ENCODE measurements at places on chromosomes 16 and 17.

DNA sequence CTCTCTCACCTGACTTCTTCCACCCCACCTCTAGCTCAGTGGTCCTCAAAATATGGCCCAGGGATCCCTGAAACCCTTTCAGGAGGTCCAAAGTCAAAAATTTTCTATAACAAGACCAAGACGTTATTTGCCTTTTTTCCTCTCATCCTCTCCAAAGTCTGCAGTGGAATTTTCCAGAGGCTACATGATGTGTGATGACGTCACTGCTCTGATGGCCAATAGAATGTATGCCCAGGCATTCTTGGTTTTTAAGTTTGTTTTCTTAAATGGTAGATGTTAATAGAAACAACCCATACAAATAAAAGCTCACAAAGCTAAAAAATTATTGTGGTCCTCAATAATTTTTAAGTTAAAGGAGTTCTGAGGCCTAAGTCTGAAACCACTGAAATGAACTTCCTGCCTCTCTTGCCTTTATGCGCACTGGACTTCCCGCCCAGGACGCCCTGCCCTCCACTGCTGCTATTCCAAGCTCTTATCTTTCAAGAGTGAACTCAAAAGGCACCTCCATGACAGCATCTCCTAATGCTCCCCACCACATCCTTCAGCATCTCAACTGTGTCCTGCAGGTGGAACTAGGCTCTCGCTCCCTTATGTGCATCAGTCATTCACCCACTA lies 13.5 kb downstream of the UBE2O start:
- no peak for DNase-seq

DNA sequence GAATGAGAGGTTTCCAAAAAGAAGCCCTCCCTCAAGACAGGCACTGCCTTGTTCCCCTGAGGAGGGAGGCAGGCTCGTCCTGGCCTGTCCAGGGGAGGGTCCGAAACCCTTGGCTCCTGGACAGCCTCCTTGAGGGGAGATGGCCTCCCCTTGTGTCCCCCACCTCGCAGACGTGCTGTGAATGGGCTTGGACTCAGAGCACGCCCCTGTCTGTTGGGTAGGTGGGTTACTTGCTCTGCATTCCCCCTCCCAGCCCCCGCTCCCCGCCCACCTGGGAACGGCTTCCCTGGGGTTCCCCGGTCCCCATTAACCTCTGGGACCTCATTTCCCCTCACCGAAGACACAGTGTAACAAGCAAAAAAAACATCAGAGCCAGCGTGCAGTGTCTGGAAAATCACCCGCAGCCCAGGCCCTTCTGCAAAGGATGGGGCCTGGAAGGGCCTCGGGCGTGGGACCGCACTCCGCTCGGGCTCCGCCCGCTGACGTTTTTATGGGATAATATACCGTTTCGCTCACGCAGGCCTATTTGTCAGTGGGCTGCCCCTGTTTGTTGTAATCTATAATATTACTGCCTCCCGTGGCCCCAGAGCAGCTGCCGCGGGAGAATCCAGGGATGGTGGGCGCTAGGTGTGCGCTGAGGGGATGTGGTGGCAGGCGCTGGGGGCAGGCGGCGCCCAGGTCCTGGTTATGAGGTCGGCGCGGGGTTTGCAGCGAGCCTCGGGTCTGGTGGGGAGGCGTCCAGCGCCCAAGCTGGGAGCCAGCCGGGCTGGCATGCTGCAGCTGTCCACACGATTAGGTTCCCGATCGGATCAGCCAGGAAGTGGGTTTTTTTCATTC lies 11.1 kb downstream of the BAHCC1 start:
- no peak for DNase-seq

- no peak for DNase-seq
These were observed 33.9 kb downstream of the ZNF469 start for GRCh38 chr16:88416686-88417085.

DNA sequence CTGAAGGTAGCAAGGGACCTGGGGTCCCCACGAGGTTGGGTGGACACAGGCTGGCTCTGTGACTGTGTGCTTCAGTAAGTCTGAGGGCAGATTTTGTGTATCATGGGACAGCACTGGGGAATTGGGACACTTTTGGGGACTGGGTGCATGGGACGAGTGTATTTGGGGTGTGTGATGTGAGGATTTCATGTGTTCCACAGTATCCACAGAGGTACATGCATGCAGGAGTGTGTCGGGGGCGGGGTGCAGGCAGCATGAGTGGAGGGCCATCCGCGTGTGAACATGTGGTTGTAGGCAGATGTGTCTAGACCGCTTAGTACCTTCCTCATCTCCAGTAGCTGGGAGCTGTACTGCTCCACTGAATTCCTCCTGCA lies 1.1 kb upstream of the DLX3 start:
- no peak for DNase-seq

DNA sequence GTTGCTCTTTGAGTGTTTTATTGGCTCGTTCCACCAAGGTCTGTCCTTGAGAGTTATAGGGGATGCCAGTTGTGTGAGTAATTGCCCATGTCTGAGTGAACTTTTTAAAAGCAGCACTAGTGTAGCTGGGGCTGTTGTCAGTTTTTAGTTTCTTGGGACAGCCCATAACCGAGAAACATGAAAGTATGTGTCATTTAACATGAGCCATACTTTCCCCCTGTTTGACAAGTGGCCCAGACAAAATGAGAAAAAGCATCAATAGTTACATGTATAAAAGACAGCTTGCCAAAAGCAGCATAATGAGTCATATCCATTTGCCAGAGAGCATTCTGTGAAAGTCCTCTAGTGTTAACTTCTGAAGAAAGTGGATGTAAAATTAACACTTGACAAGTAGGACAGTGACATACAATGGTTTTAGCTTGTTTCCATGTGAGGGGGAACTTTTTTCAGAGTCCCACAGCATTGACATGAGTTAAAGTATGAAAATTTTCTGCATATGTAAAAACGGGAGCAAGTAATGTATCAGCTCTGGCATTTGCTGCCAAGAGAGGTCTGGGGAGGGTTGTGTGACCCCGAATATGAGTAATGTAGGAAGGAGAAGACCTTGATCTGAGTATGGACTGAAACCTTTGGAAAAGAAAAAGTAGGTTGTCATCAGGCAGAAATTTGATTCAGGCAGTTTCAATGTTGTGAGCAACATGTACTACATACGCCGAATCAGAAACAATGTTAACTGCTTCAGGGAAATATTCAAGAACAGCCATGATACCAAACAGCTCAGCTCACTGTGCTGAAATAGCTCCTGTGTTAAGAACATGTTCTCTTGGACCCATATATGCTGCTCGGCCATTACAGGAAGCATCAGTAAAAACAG lies 56.8 kb upstream of the ARL4D start:
- DNase-seq, result no peak

DNA sequence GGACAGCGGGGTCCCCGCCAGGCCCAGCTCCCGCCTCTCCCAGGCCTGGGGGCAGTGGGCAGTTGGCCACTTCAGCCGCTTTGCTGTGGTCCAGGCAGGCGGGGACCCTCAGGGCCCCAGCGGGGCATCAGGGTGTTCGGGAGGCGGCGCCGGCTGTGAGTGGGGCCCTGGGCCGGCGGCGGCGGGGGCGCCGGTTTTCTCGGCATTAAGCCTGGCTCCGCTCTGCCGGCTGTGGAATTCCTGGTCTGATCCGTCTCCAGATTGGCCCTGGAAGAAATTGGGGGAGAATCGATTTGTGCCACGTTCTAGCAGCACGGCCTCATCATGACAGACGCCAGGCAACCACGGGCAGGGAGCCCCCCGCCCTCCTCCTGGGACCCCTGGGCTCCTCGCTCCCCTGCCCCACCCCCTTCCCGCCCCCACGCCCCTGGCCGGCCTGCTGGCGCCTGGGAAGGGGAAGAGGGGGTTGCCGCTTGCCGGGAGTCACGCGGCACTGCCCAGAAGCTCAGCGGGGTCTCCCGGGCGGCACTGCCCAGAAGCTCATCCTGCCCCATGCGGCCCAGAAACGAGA lies 28.6 kb upstream of the SSTR5 start:
- no peak for DNase-seq

DNA sequence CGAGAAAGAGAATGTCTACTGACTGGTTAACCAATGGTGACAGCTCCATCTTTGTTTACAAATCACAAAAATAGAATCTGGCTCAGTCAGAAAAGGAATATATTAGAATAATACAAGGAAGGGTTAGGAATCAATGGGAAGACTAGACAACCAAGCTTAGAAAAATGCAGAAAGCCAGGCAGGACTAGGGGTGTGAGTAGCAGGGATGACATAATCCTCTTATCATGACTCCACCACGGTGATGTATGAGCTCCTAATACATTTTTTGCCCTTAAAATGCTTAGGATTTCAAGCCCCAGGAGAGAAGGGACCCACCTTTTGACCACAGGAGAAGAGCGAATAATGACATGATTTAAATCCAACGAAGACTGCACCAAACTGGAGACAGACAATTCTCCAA lies 252.3 kb downstream of the CHD9NB start:
- no peak for DNase-seq

GRCh38 chr17:47813512-47814031 lies 8.0 kb downstream of the OSBPL7 start:
- DNase-seq, result no peak

GRCh38 chr16:30458561-30459394 lies 13.1 kb upstream of the SEPHS2 start:
- peak; percentile 79 for DNase-seq

- DNase-seq, result no peak
These were observed 21.5 kb upstream of the MMD start for GRCh38 chr17:55442953-55443683.

DNA sequence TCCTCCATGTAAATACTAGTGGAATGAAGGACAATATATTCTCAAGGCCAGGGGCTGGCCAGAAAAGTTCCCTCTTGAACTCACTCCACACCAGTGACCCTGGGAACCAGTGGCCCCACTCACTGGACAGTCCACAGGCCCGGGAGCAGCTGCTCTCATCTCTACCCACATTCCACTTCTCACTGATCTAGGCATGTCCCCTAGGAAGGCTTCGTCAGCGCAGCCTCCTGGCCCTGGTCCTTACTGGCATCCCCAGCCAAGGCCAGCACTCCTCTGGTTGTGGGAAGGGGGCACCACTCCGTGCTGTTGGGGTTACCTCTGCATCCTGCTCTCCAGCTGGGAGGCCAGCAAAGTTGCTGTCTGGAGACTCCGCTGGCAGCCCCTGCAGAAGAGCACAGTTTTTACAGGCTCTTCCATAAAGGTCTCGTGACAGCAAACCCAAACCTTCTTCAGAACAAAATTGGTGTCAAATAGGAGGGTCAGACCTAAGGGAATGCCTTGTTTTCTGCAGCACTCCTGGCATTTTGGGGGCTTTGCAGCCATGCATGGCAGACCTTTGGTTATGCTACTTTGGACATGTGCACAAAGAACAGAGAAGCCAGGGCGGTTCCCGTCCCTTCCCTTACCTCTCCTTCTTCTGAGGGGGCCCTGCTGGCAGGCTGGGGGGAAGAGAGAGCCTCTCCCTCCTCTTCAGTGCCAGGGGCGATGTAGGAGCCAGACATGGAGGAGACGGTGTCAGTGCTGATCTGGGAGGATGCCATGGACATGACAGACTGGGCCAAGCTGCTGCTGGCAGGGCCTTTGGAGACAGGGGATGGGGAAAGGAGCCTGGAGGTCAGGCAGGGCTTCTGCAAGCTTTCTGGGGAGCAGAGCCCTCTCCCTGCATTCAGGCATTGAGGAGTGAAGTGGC lies 14.1 kb upstream of the FOXJ1 start:
- no peak for DNase-seq

GRCh38 chr16:86632206-86632605 lies 53.9 kb downstream of the FOXL1 start:
- no peak for DNase-seq

DNA sequence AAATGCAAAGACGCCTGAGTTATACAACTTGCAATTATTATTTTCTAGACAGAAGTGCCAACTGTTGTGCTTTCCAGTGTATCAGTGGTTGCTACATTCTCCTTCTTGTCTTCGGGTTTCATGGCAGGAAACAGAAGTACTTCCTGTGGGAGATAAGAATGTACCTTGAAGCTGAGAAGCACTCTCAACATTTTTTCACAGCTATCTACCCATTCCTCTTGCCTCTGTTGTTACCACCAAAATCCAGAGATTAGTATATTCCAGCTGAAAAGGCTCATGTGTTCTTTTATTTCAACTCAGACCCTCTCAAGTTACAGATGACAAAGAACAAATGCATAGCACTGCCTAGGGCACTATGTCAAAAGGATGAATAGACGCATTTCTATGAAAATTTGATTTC lies 4.8 kb upstream of the ADAT1 start:
- DNase-seq, result peak; percentile 38

- DNase-seq, result peak; percentile 84
These were observed 14.4 kb downstream of the MIS12 start for GRCh38 chr17:5500589-5501391.

- DNase-seq, result no peak
These were observed 25.5 kb downstream of the DNAH3 start for GRCh38 chr16:21125191-21125590.

- no peak for DNase-seq
These were observed at the start of gene VAT1L for GRCh38 chr16:77788181-77789084. VAT1L (plus strand) TSS chr16:77788564; CDS start chr16:77788683, 119 bp downstream.

GRCh38 chr16:57810197-57811031 lies 8.1 kb upstream of the KIFC3 start:
- peak; percentile 83 for DNase-seq

GRCh38 chr17:29149431-29150064 lies 30.6 kb downstream of the MYO18A start:
- DNase-seq, result peak; percentile 55

- DNase-seq, result no peak
These were observed 86.1 kb downstream of the ZNF778 start for GRCh38 chr16:89303617-89304016.

DNA sequence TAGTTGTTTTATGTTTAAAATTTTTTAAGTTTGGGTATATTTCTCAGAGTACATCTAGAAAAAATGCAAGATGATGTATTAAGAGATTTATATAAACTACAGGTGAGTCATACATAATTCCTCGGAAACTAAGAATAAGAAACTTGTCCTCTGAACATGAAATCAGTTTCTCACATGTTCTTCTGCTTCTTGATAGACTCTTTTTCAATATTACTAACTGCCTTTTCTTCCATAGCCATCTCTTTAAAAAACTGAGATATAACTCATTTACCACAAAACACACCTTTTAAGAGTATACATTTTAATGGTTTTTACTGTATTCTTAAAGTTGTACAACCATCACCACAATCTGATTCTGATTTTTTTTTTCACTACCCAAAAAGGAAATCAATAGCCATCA lies 238.4 kb upstream of the AXIN2 start:
- DNase-seq, result no peak

DNA sequence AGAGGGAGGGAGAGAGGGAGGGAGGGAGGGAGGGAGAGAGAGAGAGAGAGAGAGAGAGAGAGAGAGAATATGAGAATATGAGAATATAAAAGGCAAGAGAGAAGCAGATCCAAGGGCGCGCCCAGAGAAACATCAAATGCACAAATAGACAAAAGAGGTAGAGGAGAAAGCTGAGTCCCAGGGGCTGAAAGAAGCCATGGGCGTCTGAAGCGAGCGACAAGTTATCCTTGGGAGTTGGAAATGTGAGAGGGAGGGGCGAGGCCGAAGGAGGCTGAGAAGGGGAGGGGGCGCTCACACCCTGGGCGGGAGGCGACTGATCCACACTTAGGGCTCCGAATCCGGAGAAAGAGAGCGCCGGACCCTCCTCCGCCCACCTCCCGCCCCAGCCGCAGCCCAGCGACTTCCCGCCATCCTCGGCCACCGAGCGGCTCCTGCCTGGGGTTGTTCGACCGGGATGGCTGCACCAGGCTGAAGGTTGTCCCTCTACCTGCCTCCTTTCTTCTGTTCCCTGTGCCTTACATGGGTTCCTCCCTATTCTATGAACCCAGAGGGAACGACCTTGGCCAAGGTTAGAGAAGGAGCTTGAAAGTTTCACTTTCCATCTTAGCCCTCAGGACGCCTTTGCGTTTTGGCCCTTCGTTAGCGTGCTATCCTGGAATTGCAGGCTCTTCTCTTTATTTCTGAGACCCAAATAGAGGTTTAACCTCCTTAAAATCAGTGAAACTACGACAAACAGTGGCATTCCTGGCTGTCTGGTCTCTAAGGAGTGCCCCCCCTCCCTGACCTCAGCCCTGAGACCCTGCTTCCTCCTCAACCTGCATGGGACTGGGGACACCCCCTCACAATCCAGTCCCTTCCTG lies 21.2 kb upstream of the HOXB9 start:
- no peak for DNase-seq
